ENCODE measurements at places on chromosomes 5 and 9.
A peak's percentile ranks its signal among the peaks of the same experiment; 100 is the strongest.

- DNase-seq = peak; percentile 28
These were observed 89.6 kb upstream of the BNC2 start for GRCh38 chr9:16960084-16960483.

DNA sequence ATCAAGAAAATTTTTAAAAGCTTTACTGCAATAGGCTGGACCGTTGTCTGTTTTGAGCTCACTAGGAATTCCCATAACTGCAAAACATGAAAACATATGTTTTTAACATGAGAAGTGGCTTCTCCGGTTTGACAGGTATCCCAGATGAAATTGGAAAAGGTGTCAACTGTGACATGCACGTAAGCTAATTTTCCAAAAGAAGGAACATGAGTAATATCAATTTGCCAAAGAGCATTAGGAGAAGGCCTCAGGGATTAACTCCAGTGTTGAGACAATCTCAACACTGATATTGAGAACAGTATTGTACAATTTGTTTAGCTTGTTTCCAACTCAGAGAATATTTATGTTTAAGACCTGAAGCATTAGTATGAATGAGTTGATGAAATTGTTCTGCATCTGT lies 215.5 kb upstream of the KCNN2 start:
- no peak for DNase-seq

DNA sequence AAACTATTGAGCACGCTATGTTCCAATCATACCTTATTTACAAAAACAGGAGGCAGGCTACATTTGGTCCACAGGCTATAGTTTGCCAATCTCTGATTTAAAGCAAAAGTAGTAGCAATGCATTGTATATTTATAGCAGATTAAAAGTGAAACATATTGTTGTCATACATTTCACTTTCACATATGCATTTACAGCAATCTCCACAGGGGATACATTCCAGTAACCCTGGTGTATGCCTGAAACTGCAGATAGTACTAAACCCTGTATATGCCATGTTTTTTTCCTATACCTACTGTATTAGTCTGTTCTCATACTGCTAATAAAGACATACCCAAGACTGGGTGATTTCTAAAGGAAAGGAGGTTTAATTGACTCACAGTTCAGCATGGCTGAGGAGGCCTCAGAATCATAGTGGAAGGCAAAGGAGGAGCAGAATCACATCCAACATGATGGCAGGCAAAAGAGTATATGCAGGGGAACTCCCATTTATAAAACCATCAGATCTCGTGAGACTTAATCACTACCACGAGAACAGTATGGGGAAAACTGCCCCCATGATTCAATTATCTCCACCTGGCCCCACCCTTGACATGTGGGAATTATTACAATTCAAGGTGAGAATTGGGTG lies 5.9 kb upstream of the CSF1R start:
- DNase-seq = no peak

DNA sequence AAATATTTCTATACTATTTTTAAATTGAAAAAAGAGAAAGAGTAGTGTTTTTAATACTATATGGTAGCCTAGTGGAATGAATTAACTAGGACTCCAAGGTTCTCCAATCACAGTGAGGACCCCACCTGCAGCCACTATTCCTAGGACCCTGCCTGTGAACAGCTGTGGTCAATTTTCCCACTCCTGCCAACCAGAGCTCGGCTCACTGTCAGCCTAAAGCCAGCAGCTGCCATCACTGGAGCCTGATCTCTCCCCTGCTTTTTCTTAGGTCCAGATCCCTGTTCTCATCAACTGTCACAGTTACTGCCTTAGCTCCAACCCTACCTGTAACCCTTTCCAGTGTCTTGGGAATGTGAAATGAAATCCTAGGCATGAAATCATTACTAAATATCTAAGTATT lies 25.3 kb downstream of the ARSB start:
- DNase-seq = no peak

DNA sequence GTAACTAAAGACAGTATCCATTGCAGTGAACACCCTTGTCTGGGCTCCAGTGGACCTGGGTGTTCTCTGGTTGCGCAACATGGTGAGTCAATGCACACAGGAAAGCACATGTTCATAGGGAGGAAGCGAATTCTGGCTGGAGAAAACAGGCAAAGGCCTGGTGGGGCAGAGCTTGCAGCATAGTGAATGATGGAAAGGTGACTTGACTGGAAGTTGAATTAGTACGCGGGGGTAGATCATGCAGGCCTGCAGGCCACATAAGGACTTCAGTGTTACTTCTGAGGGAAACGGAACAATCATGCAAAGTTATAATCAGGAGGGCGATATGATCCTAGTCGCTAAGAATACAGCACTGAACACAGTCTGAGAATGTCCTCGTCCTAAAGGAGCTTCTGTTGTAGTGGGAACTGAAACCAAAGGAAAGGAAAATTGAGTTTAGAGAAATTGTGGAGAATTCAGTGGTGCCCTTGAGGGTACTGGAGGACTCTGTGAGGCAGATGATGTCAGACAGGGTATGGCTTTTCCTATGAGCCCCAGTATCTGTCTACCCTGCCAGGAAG lies 71.9 kb upstream of the RANBP3L start:
- DNase-seq = peak; percentile 96

- DNase-seq = no peak
These were observed 3.1 kb downstream of the IRX4 start for GRCh38 chr5:1879292-1880263.

GRCh38 chr5:69032009-69032408 lies 61.8 kb upstream of the SLC30A5 start:
- DNase-seq = peak; percentile 26

- no peak for DNase-seq
These were observed 65.8 kb upstream of the SUB1 start for GRCh38 chr5:32519508-32519907.

GRCh38 chr5:74441616-74442015 lies 198.9 kb downstream of the ENC1 start:
- DNase-seq = no peak

DNA sequence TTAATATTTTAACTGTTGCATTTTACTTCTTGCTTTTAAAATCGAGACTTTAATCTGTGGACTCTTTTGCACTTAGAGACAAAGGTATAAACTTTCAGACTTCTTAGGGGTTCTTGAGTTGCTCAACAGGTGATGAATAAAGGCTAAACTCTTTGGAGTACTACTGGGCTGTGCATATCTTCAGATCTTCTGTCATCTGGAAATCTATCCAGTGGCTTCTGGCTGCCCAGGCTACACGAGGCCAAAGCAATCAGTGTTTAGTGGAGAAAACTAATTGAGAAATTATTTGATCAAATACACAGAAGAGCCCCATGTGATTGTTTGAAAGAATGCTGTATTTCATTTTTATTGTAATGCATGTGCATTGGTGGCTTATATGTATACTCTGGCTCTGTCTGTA lies 146.1 kb downstream of the PBX3 start:
- DNase-seq = no peak

GRCh38 chr5:113202287-113202686 lies 225.7 kb downstream of the DCP2 start:
- no peak for DNase-seq

GRCh38 chr5:167898361-167899042 lies 392.9 kb upstream of the WWC1 start:
- DNase-seq = no peak

DNA sequence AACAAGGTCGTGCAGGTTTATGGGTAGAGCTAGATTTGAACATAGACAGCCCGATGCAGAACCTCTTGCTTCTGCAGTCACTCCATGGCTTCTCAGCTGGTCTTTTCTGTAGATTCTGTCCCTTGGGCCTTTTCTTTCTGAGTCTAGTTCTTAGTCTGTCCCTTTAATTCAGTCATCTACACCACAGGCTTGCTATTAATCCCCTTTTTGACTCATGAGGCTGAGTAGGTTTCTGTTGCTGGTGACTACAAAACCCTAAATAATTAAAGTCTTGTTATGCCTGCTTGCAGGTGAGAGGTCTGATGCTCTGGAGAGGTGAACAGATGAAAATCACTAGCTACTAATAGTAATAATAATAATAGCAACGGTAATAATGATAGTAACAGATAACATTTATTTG lies 19.3 kb upstream of the STRBP start:
- DNase-seq = no peak

DNA sequence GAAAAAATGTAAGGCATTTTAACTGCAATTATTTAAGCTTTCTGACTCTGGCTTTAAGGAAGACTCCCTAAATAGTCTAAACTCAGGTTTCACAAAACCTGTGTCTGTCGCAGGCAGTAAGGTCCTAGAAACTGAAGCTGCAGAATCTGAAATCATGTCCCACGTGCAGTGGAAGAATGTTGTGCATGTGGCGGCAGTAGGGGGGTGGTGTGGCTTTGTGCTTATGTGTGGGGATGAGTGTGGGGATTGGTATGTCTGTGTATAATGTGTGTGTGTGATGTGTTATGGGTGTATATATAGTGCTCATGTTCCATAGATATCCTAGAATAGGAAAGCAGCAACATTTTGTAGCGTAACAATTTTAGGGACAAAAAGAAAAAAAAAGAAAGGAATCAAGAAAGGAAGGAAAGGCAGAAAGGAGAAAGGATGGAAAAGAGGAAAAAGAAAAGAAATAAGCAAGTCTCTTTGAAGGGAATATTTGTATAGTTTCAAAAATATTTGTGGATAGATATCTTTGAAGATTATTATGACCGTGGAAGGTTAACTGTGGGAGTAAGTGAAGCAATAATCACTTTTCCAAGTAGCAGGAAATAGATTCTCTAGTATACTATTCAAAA lies 6.6 kb downstream of the ANKDD1B start:
- no peak for DNase-seq

- DNase-seq = no peak
These were observed 135.1 kb upstream of the PPP1R26 start for GRCh38 chr9:135344523-135344901.

GRCh38 chr5:20678386-20678785 lies 690.4 kb upstream of the CDH18 start:
- no peak for DNase-seq

DNA sequence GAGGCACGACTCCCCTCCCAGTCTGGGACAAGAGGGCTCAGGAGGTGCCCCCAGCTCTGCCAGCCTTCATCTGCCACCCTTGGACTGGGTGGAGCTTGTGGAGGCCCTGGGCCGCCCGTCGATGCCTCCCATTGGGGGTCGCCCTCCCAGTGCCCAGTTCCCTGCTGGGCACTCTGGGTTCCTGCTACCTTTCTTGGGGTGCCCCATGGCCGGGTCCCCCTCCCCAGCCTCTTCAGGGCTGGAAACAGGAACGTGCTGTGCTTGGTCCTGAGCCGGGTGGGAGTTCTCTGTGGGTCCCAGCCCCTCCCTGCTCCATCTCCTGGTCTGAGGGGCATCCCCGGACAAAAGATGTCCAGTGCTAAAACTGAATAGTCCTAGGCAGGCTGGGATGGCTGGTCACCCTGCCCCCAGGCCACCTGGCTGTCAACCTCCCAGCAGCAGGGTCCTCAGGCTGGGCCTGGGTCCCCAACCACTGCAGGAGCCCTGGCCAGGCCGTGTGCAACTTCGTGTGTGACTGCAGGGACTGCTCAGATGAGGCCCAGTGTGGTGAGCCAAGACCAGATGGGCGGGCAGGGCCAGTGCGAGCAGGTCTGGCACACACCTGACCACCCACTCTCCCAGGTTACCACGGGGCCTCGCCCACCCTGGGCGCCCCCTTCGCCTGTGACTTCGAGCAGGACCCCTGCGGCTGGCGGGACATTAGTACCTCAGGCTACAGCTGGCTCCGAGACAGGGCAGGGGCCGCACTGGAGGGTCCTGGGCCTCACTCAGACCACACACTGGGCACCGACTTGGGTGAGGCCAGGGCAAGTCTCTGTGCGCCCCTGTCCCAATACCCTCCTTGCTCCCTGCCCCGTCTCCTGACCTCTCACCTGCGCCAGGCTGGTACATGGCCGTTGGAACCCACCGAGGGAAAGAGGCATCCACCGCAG lies 784 bp downstream of the MAMDC4 start:
- no peak for DNase-seq

GRCh38 chr9:15249981-15250380 lies 57.0 kb downstream of the TTC39B start:
- DNase-seq = no peak

- no peak for DNase-seq
These were observed 156.5 kb downstream of the ASTN2 start for GRCh38 chr9:117258184-117258866.

DNA sequence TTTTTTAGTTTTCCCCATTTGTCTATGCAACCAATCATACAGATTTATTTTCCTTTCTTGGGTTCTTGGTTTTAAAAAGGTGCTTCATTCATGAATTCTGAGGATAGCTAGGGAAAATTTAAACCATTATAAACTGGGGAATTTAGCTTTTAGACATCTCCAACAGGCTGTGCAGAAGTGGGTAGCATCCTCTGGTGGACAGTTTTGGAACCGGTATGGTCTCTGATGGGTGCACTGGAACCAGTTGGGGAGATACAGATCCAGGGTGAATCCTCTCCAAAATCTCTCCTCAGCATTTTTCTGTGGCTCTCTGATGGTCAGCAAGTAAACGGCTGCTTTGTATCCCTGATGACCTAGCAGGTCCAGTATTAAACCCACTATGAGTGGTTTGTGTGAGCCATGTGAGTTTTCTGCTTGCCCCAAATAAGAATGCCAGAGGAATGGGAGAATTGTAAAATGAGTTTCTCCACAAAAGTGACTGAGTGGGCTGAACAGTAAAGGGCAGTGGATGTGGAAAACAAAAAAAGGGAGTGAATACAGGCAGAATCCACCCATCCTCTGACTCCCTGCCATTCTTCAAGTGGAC lies 9.1 kb upstream of the DNAJC25 start:
- peak; percentile 32 for DNase-seq

GRCh38 chr9:113931140-113931539 lies 55.0 kb downstream of the ZNF618 start:
- DNase-seq = no peak

GRCh38 chr9:120928015-120928482 lies 1.5 kb upstream of the TRAF1 start:
- DNase-seq = no peak

DNA sequence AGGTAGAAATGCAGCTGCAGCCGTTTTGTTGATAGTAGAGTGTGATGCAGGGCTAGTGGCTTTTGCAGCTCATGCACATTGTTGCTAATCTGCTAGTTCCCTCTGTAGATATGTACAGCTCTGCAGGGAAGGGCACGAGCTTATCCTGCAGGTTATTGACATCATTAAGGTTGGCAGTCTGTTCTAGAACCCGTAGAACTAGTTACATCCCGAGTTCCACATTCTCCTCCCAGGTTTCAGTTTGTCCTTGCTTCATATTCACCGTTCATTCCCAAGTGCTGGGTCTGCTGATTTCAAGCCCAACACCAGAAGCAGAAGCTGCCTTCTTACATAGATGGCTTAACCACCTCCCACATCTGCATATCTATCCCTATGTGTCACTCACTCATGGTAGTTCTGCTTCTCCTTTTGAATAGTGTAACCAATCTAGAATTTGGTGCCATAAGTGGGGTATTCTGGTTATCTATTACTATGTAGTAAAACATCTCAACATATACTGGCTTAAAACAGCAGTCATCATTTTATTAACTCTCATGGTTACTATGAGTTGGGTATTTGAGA lies 38.1 kb downstream of the CRHBP start:
- peak; percentile 17 for DNase-seq

DNA sequence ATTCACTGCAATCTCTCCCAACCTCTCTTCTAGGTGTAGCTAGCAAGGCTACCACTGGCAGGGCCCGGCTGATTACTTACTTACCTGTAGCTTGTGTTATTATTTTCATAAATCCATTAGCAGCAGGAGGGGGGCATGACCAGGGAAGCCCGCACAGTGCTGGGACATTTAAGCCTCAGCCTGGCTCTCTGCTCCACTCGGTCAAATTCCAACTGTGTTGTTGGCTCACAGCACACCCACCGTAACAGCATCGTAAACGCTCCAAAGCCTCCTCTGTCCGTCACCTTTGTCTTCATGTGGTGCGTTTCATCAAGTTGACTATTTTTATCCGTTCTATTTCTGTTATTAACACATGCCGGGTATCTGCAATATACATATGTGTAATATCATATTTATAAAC lies 264.7 kb downstream of the NSG2 start:
- DNase-seq = no peak
